C1 segment of cervical spinal cord (tissue), 14 donors: ENCODE measurements at places on chromosomes 13 and 19.

DNA sequence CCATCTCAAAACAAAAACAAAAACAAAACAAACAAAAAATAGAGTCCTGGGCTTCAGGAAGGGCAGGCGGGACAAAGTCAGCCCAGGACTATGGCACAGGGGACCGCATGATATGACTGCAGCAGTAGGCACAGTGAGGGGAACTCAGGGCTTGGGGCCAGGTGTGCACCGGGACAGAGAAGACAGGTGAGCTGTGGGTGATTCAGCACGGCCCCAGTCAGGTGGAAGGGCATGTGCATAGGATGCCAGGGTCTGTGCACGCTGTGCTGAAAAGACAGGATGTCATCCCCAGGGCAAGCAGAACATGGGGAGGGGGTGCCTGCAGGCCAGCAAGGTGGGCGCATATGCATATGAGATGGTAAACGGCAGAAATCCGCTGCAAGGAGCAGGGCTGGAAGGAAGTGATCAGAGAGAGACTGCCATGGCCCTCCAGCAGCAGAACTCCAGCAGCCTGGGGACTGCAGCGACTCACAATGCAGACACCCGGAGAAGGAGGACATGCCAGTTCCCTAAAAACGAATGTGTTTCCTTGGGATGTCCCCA, 15.0 kb downstream of the EPS15L1 start:
- DNase-seq: peak; percentile 66

DNA sequence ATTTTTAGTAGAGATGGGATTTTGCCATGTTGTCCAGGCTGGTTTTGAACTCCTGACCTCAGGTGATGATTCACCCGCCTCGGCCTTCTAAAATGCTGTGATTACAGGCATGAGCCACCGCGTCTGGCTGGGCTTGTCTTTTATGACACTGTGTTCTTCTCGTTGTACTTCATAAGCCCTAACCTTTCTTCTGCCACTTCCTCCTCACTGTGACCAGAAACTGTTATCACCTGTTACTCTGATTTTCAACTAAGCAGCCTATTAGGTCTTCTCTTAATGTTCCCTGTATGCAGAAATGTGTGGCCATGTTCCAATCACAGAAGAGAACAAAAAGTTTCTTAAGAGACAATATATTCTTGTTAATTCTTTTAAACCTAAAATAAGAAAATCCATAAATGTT, 16.4 kb downstream of the ZNF790 start:
- no peak for DNase-seq

DNA sequence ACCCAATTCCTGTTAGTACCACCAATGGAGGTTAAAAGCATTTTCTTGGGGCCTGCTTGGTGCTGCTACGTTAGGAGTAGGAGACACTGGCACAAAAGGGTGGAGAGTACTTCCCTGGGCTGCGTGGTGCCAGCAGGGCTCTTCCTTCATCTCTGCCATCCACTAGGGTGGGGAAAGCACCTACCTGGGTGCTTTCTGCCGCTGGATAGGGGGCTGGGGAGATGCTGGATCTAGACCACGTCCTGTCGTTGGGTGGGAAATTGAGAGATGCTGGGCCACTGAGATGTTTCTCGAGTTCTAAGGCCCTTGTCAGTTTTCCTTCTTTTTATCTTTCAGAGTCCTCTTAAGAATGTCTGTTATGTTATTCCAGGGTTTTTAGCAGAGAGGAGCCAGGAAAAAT, 6.7 kb upstream of the FCGBP start:
- DNase-seq: no peak

DNA sequence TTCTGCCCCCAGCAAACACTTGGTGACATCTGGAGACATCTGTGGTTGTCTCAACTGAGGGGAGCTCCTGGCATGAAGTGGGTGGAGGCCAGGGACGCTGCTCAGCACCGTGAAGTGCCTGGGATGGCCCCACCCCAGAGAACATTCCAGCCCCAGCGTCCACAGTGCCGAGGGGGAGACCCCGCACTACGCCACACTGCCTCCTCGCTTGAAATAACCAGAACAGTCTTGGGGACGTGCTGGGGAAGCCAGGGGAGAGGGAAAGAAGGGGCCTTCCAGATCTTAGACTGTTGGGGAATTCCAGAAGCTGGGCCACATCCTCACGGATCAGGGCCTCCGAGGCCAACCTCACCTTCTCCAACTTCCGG, 4.2 kb downstream of the DPP9 start:
- no peak for DNase-seq

DNA sequence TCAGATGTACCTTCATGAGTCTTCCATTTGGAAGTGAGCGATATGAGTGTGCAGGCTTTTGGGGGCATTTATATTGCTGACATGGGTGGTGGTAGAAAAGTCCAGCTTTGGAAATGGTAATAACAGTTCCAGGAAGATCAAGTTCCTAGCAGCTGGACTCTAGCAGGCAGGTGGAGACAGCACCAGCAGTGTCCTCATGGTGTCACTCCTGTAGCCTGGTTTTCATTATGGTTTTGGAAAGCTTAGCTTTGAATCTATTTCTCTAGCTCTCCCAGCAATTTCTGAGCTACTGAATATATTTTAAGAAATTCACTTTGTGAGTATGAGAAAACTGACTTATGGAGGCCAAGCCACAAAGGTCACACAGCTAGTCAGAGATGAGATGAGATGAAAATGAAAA, 523.2 kb upstream of the HTR2A start:
- no peak for DNase-seq

DNA sequence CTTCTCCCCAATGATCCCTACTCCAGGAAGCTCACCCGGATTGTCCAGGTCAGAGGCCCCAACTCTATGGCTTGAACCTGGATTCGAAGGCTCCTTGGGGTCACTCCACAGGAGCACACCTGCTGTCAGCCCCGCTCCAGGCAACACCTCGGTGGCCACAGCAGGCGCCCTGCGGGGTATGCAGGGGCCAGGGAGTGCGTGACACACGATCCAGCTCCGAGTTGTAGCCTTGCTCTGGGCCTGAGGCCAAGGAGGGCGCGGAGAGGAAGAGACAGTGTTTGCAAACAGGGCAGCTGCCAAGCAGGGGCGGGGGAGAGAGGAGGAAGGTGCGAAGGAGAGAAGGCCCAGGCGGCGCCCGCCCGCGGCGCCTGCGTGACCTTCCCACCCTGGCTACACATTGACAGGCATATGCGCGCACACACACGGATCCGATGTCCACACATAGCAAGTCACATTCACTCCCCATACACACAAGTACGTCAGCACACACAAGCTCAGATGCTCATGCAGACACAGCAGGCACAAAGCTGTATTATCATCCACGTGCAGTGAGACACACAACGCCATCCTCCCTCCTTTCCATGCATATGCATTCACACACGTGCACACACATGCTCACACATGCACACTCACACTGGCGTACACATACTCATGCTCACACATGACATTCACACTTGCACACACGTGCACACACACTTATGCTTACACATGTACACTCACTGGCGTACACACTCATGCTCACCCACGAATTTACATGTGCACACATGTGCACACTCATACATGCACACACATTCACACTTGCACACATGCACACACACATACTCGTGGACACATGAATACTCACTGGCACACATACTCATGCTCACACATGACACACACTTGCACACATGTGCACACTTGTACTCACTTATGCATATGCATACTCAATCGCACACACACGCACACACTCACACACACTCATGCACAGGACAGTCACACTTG, 10.4 kb downstream of the SBK2 start:
- no peak for DNase-seq

- DNase-seq: no peak
These were observed 9.8 kb downstream of the LILRB2 start for GRCh38 chr19:54271106-54271505.

DNA sequence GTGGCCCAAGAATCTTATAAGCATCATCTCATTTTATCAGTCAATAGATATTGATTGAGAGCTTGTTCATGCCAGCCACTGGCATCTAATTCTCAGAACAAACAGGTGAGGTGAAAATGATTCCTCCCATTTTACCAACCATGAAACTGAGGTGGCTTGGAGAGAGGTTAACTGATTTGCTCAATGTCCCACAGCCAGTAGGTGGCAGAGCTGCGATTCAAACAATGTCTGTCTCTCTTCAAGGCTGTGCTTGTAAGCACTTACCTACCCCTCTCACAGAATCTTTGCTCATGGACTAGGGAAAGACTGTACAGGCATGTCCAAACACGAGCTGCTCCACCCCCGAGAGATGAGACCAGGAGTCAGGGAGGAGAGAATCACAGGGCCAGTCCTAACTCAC, 21.5 kb upstream of the GSX1 start:
- no peak for DNase-seq

GRCh38 chr19:791567-792305, 5.5 kb upstream of the PTBP1 start:
- DNase-seq: no peak

- DNase-seq: no peak
These were observed 20.3 kb downstream of the CHST8 start for GRCh38 chr19:33641956-33642498.

DNA sequence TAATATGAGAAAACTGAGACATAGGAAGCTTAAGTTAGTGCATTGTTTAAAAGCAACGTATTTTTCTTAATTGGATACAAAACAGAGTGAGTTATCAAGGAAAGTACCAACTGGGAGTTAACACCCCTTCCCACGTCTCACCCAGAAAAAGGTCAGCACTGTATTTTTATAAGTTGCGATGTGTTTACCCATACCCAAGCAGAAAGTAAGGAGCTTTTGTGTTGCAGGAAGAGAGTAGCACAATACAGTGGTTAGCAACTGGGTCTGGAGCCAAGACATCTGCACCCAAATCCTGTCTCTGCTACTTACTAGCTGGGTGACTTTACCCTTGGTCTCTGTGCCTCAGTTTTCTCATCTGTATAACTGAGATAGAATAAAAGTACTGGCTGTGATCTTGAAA, 34.3 kb downstream of the FAM216B start:
- no peak for DNase-seq

DNA sequence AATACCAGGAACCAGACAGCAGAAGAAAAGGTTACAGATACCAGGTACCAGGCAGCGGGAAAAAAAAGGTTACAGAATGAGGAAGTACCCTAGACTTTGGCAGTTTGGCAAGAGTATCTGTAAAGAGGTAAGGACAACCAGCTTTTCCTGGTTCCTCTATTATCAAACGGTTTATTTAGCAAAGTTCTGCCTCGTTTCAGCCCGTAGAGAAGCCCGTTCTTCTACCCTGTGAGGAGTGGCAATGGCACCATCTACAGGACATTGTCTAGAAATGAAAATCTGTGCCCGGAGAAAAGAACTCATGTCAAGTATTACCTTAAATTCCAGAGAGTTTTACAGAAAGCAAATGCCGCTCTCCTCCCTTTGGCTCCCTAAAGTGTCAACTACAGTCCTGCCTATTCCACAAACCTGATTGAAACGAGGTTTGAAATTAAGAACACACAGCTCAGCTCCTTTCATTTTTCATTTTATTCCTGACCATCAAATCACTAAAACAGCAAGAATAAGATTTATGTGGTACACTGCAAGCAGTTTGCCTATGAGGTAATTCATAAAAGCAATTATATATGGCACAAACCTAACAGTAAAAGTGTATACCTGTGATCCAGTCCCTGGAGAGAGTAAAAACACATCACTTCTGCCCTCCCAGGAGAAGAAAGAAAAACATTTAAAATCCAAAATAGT, 226.3 kb downstream of the SLC7A1 start:
- peak; percentile 18 for DNase-seq

GRCh38 chr13:98697791-98698190, 54.7 kb downstream of the SLC15A1 start:
- DNase-seq: no peak
